Stimulated activated CD4-positive, alpha-beta T cell treated with anti-CD3 and anti-CD28 coated beads, Interleukin-12 subunit alpha, Interleukin-12 subunit beta, amount 100 ng/mL, for 24 hours (primary cell): ENCODE measurements at places on chromosomes 4 and X.

GRCh38 chrX:15694941-15695451 lies 30.4 kb upstream of the CLTRN start:
- no peak for DNase-seq

- DNase-seq: peak; percentile 41
These were observed 36.6 kb downstream of the CCNG2 start for GRCh38 chr4:77193511-77194102.

- no peak for DNase-seq
These were observed 24.0 kb downstream of the PLRG1 start for GRCh38 chr4:154526151-154526550.

- DNase-seq: no peak
These were observed 202.0 kb downstream of the PCDH19 start for GRCh38 chrX:100208076-100208475.

- no peak for DNase-seq
These were observed 91.0 kb downstream of the ARHGAP24 start for GRCh38 chr4:85565761-85566480.

GRCh38 chr4:105241451-105241850 lies 94.8 kb downstream of the TET2 start:
- DNase-seq: no peak

- no peak for DNase-seq
These were observed 37.8 kb upstream of the NHSL2 start for GRCh38 chrX:71872542-71873458.

- DNase-seq: no peak
These were observed 88.9 kb upstream of the RPL34 start for GRCh38 chr4:108531461-108531860.

GRCh38 chr4:46249106-46249505 lies 125.3 kb upstream of the GABRG1 start:
- DNase-seq: no peak
